ENCODE measurements at places on chromosomes 3 and 15.

DNA sequence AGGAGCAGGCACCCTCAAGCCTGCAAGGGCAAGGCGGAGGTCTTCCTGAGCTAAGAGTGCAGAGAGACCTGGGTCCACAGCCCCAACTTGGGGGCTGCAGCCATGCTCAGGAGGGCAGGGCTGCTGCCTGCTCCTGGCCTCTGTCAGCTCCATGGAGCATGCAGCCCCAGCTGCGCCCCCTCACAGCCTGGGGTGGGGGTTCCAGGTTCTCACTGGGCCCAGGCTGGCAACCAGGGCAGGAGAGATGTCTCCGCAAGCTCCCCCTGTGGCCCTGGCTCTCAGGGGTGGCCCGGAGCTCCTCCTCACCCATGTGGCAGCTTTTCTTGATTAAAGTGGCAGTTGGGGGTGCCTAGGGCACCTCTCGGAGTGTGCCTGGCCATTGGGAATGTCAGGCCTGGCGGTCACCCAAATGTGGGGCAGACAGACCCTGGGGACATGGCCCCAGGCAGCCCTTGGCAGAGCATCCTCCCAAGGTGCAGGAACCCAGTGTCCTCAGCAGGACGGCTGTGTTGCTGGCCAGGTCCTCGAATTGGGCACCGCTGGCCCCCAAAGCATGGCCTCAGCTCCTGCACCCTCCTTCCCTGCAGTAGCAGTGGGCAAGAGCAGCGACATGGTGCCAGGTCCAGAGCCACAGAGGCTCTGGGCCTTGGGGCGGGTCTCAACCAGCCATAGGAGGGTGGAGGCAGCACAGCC lies 210.1 kb upstream of the MLF1 start:
- DNase-seq, result no peak

- DNase-seq, result no peak
Measured at GRCh38 chr3:14347110-14347509, 55.3 kb upstream of the SLC6A6 start.

DNA sequence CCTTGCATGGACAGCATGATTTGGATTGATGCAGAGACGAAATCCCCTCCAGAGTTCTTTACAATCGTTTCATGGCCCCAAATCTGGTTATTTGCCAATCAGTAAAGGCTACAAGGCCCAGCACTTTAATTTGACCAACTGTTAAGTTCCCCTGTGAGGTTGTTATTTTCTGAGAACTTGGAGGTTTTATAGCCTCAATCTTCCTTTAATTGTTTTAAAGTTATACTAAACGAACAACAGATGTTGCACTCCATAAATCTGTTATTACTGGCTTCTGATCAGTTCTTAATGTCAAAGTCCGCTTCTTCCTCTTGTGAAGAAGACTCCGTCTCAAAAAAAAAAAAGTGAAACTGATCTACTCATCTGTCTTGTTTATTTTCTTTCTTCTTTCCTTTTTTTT lies 30.8 kb downstream of the LARP6 start:
- no peak for DNase-seq

GRCh38 chr3:183775781-183776180 lies 49.6 kb downstream of the MAP6D1 start:
- no peak for DNase-seq

Data from activated gamma-delta T cell treated with Interleukin-2 at 50 U/mL for 16 hours (primary cell).